Kasumi-1 (cell line): ENCODE measurements at places on chromosomes 12 and 14.

DNA sequence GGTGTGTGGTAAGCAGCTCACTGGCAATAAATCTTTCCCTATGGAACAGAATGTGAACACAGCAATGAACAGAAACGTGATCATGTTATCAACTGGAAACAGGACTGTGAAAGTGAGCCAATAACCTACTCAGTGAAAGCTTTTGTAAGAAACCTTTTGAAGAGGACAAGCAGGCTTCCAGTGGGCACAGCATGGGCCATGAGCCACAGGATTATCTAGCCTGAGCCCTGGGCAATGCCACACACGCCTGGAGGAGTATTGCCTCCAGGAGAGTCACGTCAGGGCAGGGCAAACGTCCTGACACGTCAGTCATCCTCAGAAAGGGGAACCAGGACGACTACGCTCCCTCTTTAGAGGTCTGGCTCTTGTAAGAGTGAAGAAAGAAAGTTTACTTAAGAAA lies 32.3 kb downstream of the NRDE2 start:
- peak; percentile 68 for DNase-seq

DNA sequence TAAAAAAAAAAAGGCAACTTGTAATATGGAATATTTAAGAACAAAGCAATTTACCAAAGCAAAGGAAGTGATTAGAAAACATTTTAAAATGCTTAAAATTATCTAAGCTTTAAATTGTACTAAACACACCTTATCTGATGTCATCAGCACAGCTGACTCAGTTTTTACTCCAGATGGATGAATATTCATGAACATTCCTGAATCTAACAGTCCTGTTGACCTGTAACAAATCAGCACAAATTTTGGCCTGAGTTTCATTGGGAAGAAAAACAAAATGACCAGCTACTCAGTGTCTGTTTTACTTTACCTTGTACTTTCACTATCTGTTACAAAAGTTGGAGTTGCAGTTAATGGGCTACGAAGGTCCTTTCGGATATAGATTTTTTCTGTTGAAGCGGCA lies 16.0 kb downstream of the NR2C1 start:
- DNase-seq: no peak

DNA sequence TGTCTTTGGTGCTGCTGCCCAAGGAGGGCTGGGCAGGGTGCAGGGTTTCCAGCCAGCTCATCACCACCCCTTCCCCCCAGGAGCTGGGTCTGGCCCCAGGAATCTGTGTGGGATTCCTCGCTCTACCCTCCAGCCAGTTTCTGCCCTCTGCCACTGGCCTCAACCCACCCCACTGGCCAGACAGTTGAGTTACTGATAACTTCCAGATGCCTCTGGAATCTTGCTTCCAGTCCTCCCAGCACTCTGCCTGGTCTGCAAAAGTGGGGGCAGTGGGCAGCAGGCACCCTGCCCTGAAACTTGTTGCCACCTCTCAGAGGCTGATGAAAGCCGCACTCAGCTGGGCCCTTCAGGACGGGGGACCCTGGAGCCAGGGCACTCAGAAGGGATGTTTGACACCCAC lies 20.1 kb upstream of the TBX3 start:
- no peak for DNase-seq

DNA sequence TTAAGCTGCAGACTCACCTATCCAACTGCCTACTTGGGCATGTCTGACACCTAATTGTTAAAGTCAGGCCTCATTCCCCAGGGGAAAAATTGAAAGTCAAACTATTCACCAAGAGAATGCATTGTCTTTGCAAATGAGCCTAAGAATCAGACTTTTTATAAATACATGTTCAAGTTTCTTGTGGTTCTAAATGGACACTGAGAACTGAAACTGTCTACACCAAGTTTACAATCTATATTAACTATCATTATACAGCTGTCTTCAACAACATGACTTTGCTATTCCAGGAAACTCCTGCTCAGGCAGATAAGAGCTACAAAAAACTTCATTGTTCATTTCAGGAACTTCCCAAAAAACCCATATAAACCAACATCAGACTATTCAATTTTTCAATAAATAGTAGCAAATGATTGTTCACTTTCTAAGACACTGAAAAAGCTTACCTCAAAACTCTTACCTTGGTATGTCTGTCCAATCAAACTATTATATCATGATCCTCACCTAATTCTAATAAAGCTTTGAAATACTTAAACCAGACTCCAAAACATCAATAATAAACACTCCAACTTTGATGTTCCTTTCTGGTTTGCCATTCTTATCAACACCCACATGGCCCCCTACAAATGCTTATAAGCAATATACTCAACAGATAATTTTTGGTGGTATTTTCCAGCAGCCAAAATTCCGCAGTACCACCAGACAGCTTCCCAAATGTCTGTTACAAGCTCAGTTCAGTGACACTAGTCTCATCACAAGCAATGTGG lies 24.2 kb downstream of the CDK17 start:
- DNase-seq: peak; percentile 16
